ENCODE measurements at places on chromosomes 12 and 14.

GRCh38 chr12:113678223-113679119 lies 206.8 kb upstream of the LHX5 start:
- DNase-seq, result peak; percentile 77

GRCh38 chr14:96162741-96163140 lies 41.9 kb upstream of the BDKRB2 start:
- DNase-seq, result peak; percentile 94

DNA sequence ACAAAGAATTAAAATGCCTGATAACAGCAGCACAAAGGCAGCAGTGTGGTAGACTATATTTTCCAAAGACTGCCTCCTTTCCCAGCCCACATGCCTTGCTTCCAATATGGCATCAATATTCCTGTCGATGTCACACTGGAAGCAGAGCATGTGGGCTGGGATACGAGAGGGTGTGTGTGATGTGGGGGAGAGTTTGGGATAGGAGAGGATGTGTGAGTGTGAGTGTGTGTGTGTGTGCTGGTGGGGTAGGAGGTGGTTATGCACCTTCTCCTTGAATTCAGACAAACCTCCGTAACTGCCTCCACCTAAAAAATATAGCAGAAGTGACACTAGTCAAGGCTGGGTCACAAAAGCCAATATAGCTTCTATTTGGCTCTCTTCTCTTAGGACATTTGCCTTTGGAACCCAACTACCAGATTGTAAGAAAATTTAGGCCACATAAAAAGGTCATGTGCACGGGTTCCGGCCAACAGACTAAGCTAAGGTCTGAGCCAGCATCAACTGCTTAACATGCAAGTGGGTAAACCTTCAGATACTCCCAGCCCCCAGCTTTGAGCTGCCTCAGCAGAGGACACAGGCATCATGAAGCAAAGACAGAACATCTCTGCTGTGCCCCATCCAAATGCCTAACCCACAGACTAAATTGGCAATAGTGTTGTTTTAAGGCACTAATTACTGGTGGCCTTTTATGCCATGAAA lies 29.5 kb downstream of the SPPL3 start:
- no peak for DNase-seq

DNA sequence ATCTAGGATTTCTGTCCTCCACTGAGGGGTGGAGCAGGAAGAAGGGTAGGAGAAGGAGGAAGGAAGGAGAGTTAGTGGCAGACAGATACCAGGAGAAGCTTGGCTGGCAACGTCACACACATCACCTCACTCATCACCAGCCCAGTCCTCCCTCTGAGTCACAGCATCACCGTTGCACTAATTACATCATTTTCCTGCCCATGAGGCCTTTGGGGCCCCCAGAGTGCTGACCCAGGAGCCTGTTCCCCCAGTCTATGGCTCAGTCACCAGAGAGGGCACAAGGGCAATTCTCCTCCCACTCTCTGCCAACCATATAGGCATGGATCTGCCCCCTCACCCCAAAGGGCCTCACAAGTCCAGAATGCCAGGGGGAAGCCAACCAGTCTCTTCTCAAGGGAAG lies 4.6 kb downstream of the RND1 start:
- DNase-seq, result no peak

- DNase-seq, result no peak
Observed at GRCh38 chr12:100528471-100529127, 44.9 kb upstream of the GAS2L3 start.

DNA sequence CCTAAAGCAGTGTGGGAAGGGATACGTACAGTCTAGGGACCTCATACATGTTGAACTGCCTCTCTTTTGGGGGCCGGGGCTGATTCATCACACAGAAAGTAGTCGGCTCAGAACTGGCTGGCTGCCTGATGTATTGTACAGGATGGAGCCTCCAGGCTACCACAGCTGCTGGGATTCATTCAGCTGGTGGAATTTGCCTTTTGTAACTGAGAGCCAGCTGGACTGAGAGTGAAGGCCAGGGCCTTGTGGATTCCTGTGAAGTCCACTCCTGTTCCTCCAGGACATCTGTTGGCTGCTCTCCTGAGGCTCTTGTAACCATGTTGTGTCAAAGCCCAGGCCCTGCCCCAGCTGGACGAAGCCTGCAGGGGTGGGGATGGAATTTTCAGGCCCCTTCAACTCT lies 116.3 kb upstream of the PRICKLE1 start:
- peak; percentile 97 for DNase-seq

- DNase-seq, result no peak
Observed at GRCh38 chr12:43308776-43309175, 243.2 kb downstream of the ADAMTS20 start.

DNA sequence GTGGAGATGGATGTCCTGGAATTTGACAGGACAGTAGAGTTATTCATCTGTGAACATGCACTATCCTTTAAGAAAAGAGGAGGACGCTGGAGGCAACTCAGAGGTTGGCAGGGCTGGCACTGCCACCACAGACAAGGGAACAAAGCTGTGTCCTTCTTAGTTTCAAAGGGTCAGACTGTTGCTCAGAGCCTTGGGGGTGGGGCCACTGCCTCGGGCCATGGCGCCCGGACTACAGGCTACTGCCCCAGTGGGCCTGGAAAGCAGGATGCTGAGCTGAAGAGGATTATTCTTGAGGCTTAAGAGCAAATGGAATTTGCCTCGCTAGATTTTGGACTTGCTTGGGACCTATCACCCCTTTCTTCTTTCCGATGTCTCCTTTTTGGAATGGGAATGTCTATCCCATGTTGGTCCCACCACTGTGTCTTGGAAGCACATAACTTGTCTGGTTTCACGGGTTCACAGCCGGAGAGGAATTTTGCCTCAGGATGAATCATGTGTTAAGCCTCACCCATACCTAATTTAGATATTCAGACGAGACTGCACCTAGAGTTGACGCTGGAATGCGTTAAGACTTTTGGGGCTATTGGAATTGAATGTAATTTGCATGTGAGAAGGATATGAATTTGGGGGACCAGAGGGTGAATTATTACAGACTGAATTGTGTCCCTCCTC lies 114.8 kb upstream of the RFLNA start:
- DNase-seq, result peak; percentile 23

- DNase-seq, result peak; percentile 94
Observed at GRCh38 chr12:92745856-92746550, 43.2 kb downstream of the PLEKHG7 start.

DNA sequence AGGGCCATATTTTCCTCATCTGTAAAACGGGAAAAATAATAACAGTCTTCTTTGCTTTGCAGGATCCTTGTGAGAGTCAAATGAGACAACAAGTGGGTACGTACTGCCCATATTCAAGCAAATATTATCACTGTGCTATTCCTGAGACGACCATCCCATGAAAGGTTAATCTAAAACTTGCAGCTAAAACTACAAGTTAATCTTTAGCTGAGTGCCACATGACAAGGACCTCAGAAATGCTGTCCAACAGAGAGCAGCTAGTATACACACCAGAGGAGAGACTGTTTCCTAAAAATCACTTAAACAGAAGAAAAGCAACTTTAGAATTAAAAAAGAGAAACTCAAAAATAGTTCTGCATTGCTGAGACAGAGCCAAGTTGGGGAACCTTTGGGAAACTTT lies 162.7 kb upstream of the TMTC2 start:
- DNase-seq, result no peak

GRCh38 chr14:69816216-69816615 lies 19.2 kb upstream of the SLC10A1 start:
- DNase-seq, result no peak

- no peak for DNase-seq
Observed at GRCh38 chr12:109741286-109741969, 27.8 kb downstream of the FAM222A start.

DNA sequence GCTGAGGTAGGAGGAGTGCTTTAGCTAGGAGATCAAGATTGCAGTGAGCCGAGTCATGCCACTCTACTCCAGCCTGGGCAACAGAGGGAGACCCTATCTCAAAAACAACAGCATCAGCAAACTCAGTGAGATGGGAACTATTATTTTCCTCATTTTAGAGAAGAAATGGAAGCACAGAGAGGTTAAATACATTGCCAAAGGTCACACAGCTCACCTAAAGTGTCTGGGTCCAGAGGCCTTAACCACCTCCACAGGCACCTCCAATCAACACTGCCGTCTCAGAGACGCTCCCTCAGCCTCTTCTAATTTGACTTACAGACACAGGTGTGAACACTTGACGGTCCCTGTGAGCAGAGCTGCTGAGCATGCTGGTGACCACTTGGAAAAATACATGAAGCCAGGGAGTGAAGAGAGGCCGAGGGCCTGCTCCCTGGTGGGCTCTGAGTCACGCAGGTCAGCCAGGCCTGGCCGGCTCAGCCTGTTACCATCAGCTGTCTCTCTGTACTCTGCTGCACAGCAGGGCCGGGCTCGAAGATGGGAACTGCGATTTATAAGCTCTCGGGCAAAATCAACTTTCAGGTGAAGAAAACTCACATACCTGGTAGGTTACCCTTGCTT lies 77.5 kb upstream of the RASSF3 start:
- no peak for DNase-seq

GRCh38 chr12:22682663-22683062 lies 57.7 kb downstream of the ETNK1 start:
- DNase-seq, result no peak

DNA sequence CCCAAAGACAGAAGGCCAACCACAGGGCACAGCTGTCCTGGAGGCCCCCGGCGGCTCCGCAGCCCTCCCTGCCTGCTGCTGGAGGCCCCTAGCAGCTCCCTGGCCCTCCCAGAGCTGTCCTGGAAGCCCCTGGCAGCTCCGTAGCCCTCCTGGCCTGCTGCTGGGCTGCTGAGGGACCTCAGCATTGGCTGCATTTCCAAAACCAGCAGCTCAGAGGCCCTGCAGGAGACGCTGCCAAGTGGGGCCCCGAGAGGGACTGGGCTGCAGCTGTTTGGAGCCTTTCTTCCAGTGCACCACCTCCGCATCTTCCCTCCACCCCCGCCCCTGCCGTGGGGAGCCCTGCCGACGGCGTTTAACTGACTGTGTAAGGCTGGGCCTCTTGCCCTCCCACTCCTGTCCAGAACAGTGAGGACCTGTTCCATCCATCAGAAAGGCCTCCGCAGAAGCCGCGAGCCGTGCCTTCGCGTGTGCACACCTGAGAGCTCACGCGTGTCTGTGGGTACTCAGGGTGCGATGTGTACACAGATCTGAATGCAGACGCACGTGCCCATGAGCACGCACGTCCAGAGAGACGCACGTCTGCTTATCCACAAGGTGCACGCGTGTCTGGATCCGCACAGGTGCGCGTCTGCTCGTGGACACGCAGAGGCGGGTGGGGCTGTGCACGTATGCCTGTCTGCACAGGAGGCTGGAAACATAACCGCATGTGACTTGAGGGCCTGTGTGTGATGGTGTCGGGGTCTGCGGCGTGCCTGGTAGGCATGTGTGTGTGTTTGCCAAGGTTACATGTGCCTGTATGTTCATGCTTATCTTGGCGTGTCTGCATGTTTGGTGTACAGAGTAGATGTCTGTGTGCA lies 57.0 kb upstream of the FBRSL1 start:
- no peak for DNase-seq

GRCh38 chr14:54614296-54614695 lies 47.4 kb downstream of the SAMD4A start:
- no peak for DNase-seq

GRCh38 chr12:130559806-130560205 lies 156.3 kb downstream of the RIMBP2 start:
- no peak for DNase-seq

DNA sequence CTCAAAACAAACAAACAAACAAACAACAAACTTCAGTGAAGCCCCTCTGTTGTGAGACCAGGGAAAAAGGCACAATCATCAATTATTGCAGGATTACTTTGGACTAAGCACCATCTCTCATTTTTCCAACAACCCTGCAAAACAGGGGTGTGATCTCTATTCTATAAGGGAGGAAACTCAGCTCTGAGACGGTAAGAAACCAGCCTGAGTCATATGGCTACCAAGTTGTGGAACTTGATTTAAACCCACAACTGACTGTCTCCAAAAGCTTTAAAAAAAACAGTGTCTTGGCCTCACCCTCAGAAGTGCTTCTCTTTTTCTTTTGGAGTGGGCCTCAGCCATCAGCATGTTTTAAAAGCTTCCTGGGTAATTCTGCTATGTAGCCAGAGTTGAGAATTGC lies 49.8 kb downstream of the RIN3 start:
- no peak for DNase-seq

- no peak for DNase-seq
Observed at GRCh38 chr12:44114906-44115305, 279.0 kb downstream of the TMEM117 start.

- DNase-seq, result no peak
Observed at GRCh38 chr14:20429801-20430669, 5.9 kb downstream of the KLHL33 start.

DNA sequence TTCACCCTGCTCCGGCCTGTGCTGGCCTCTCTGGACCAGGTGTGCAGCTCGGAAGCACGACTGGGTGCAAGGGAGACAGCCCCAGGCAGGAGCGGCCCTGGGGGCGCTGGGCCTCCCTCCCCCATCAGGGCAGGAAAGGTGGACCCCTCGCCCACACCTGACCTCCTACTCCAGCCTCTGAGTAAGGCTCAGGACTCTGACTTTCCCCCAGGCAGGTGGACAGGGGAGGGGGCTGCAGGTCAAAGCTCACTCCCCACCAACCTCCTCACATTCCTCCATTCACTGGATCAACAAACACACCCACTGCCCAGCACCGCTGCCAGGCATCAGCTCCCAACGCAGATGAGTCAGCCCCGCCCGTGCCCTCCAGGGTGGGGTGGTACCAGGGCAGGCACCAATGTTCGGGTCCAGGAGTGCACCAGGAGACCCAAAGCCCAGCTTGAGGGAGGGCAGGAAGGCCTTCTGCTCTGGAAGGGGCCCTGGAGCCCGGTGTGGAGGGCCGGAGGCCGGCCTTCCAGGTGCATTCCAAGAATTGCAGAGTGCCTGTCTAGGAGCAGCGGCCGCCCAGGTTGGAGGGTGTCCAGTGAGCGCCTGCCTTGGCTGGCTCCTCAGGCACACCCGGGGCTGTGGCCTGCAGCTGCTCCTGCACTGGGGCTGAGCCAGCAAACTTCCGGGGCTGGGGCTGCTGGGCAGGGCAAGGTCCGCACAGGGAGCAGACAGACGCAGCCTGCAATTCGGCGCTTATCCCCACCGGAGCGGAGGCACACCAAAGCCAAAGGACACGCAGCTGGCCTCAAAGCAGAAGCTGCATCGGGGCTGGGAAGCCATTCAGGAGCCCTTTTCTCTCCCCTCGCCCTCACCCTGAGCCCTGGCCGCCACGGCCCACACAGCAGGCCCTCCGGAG lies 1.6 kb upstream of the INF2 start:
- peak; percentile 84 for DNase-seq

DNA sequence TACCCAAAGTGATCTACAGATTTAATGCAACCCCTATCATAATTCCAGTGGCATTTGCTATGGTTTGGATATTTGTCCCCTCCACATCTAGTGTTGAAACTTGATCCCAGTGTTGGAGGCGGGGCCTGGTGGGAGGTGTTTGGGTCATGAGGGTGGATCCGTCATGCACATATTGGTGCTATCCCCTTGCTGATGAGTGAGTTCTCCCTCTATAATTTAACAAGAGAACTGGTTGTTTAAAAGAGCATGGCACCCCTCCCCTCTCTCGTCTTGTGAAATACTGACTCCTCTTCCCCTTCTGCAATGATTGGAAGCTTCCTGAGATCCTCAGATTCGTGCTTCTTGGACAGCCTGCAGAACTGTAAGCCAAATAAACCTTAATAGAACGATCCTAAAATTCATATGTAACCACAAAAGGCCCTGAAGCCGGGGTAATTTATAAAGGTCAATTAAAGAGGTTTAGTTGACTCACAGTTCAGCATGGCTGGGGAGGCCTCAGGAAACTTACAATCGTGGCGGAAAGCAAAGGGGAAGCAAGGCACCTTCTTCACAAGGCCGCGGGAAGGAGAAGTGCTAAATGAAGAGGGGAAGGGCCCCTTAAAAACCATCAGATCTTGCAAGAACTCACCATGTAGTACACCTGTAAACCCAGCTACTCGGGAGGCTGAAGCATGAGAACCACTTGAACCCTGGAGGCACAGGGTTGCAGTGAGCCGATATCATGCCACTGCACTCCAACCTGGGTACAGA lies 41.2 kb downstream of the SLC39A9 start:
- peak; percentile 15 for DNase-seq

All from M059J (cell line).